Activated effector memory CD4-positive, alpha-beta T cell treated with anti-CD3 and anti-CD28 coated beads, Interleukin-2, amount 50 U/mL, for 16 hours (primary cell): ENCODE measurements at places on chromosomes 4 and X.

GRCh38 chr4:10153161-10153560 is 36.6 kb upstream of the WDR1 start:
- no peak for DNase-seq

DNA sequence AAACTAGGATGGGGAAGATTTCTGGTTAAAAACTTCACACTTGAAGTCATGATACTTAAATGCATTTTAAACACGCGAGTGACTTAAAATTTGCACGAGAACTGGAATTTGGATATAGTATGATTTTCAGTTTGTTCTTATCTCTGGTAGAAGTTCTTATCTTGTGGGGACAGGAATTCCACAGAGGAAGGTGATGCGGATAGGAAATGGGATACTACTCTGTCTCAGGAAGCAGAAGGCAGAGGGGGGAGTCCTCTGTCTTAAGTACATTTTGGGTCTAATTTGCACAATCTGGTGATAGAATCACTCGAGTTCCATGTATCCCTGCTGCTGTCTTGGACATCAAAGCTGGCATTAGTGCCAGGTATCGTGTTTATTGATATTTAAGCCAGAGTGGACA is 53.3 kb downstream of the TLL1 start:
- DNase-seq = no peak

DNA sequence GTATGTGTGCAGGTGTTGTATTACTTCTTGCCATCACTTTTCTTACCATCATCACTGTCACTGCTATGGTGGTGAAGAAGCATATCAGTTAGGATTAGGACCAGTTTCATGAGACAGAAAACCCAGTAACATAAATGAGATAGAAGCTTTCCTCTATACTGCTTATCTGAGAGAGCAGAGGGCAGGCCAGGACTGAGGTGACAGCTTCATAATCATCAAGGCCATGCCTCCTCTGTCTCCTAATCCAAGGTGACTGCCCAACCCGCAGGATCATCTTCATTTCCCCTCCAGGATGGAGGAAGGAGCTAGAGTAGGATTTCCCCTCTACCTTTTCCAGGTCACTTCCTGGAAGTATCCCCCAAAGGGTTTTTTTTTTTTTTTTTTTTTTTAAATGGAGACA is 35.4 kb downstream of the TMEM131L start:
- DNase-seq = no peak

GRCh38 chr4:118680808-118681207 is 4.4 kb upstream of the METTL14 start:
- no peak for DNase-seq
